ENCODE measurements at places on chromosomes 13 and 19. TPM values are rescaled to one million over a fixed set of nuclear protein-coding genes. Genes with fewer than 3 reads are reported as not detected.
A peak's percentile ranks its signal among the peaks of the same experiment; 100 is the strongest.

TNFSF13B gene
- total RNA-seq = 1.7 TPM

IL17D gene
- total RNA-seq = 1.9 TPM

ANKRD24 gene
- 0.73 TPM for total RNA-seq

IL12RB1 gene
- total RNA-seq = 0.07 TPM

ZNF571 gene
- 3.0 TPM for total RNA-seq

SPART gene
- 50.6 TPM for total RNA-seq

- peak; percentile 10 for DNase-seq
These were observed 32.5 kb downstream of the ZNF567 start for GRCh38 chr19:36719687-36720556.

GRCh38 chr19:12137221-12137940 is 2.8 kb downstream of the ZNF20 start:
- DNase-seq = no peak

GRCh38 chr19:35251456-35251855 is 2.7 kb downstream of the LSR start:
- DNase-seq = no peak

GRCh38 chr19:56642711-56643459 is at the start of gene SMIM17:
SMIM17 (plus strand) TSS chr19:56643159; CDS start chr19:56645668, 2,509 bp downstream.
- DNase-seq = no peak

DNA sequence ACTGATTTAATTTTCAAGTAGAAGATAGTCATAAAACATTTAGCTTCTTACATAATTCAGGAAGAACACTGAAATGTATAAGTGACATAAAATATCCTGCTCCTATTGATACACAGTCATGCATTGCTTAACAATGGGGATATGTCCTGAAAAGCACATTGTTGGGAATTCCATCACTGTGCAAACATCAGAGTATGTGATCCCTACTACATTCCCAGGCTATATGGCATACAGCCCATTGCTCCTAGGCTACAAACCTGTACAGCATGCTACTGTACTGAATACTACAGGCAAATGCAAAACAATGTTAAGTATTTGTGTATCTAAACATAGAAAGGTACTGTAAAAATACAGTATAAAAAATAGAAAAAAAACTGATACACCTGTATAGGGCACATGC is 723.9 kb upstream of the ARGLU1 start:
- no peak for DNase-seq

DNA sequence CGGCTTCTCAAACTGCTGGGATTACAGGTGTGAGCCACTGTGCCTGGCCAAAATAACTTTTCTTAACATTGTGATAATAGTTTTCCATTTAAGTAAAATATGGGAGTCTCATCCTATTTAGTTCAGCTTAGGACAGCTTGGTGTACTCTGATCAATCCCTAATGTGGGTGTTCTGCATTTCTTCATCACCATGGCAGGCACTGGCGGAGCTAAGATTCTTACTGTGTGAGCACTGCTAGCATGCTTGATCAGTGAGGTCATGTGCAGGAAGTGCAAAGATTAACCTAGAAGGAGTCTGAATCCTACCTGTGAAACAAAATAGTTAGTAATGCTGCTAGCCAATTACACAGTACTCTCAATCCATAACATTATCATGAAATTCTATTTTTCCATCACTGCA is 1684.2 kb upstream of the SLC10A2 start:
- DNase-seq = peak; percentile 54

DNA sequence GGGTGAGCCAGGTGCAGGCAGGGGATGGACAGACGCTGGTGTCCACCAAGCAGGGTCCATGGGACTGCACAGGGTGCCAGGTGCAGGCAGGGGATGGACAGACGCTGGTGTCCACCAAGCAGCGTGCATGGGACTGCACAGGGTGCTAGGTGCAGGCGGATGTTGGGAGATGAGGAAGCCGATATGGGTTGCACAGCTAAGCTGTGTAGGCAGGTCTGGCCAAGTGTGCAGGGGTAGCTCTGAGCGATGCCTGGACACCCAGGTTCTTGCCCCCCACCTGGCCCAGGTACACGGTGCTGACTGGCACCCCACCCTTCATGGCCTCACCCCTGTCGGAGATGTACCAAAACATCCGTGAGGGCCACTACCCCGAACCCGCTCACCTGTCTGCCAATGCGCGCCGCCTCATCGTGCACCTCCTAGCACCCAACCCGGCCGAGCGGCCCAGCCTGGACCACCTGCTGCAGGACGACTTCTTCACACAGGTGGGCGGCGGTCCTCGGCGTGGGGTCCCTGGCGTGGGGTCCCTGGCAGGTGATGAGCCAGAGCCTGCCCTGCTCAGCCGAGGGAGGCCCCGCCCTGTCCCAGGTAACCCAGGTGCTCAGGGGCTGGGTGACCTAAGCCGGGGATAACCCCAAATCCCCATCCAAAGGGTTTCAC is 3.9 kb downstream of the PLK5 start:
- DNase-seq = no peak

GRCh38 chr13:33034882-33035520 is 18.8 kb downstream of the KL start:
- DNase-seq = no peak

DNA sequence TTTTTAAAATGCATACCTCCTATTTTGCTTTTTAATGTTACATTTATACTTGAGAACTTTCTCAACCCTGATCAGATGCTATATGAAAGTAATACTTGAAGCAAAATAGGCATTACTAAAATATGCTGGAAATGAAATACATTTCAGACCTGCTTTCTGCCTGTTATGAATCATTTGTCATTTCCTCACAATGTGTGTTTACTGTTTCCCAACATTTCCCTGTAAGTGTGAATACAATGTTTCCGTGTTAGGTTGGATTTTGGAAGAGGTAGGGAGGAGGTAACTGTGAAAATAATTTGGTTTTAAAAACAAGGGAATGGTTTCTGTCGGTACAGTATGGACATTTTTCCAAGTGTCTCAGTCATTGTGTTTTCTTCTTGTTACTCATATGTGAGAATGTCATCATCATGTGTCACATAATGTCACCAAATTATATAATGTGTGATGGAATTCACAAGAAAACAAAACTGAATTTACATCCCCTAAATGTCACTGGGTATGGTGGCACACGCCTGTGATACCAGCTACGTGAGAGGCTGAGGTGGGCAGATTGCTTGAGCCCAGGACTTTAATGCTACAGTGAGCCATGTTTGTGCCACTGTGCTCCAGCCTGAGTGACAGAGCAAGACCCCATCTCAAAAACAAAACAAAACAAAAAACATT is 43.0 kb downstream of the ZAR1L start:
- DNase-seq = no peak

DNA sequence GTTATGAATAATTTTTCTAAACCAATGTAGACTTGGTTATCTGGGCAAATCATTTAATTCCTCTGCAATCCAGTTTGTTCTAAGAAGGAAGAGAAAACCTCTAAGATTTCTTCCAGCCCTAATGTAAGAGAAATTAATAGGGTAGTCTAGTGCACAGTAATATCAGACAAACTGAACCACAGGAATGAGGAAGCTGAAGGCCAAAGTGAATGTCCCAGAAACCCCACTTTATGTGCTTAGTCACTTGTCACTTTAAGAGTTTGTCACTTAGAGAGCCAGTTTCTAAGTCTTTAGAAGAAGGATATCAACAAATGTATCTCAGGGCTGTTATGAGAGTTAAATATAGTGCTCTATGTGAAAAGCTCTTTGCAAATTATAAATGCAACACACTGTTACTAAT is 750.6 kb downstream of the DIAPH3 start:
- DNase-seq = peak; percentile 22

Data from astrocyte (in vitro differentiated cells and primary cell).